Hematopoietic multipotent progenitor cell treated with erythropoietin and hydrocortisone succinate and interleukin-3 and kit ligand, for 17 days (in vitro differentiated cells): ENCODE measurements at places on chromosomes 2 and 18.

DNA sequence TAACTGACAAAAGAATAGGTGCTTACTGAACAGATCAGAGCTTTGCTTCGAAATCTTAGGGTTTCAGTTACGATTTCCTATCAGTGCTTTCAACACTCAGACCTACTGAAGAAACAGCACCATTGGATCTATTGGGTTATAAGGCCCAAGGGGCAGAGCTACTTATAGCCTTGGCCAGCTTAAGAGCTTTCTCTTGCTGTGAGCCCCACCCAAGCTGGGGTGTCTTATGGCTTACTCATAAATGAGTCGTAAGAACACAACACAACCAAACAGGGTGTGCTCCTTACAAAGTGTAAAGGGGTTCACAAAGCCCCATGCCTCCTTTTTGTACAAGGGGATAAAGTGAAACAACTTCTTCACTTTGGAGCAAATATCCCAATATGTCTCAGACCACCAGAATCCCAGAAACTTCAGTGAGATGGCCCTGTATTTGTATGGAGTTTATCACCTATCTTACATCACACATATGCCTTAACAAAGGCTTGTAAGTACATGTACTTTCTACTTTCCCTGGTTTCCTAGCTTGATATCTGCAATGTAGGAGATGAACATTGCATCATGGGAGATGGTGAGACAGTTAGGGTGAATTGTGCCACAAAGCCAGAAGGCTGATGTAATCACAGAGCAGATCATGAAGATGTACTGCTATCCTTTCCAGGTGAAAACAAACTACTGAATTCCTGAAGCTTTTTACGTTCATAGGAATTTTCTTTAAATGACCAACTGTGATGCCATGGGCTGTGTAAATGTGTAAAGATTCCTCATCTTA lies 115.5 kb upstream of the GLI2 start:
- no peak for DNase-seq

GRCh38 chr18:74493689-74494088 lies 2.5 kb upstream of the CNDP2 start:
- peak; percentile 26 for DNase-seq

- no peak for DNase-seq
These were observed 11.8 kb upstream of the ATOH8 start for GRCh38 chr2:85741833-85742455.

DNA sequence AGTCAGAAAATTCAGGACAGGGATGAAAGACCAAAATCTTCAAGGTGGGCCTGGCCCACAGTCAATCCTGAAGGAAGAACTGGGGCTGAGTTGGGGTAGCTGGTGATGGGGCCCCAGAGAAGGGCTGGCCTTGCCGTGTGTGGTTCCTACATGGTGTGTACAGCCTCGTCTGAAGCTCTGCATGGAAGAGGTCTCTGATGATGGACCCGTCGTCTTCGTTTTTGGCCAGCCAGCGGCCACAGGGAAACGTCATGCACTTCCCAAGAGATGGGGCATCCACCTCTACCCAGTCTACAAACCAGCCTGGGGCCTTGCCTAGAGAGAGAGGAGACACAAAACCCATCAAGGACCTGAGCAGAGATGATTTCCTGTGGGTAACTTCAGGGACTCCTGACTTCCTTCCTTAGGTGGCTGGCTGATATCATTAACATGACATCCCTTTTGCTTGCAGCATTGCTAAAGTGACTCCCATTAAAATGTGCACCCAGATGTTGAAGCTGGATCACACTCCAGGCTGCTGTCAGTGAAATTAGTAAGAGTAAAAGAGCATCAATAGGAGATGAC lies 115.3 kb downstream of the LOXHD1 start:
- DNase-seq: no peak

GRCh38 chr2:156083763-156084493 lies 248.6 kb downstream of the NR4A2 start:
- DNase-seq: no peak

DNA sequence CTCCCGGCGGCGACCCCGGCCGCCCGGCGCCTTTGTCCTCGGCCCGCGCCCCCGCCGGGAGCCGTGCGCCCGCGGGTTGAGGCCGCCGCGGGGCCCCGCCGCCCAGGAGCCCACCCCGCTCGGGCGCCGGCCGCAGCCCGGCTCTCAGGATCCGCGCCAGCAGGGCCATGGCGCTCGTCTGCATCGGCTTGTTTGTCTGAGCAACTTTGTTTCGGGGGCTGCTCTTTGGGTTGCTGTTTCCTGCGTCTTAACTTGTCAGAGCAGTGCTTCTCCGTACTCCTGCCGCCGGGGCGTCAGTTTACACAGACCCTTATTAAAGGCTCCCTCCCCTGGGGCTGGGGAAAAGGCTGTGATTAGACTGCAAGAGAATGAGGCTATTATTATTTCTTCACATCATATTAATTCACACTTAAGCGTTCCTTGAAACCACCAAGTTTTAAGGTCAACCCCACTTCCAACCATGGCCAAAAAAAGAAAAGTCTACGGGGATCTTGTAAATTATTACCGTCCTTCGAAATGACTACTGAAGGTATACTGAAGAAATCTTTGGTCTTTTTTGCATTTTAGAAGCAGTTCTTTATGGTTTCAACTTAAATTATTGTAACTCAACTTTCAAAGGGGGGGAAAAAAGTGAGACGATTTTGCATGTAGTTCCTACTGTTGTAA lies at the start of gene CYP27C1:
Gene CYP27C1 (minus strand): TSS at position 198 of the 666 bp plus-strand sequence. CDS start 29 bp downstream, at position 169.
- no peak for DNase-seq

- no peak for DNase-seq
These were observed 76.3 kb upstream of the MGAT4A start for GRCh38 chr2:98807221-98807620.

GRCh38 chr18:12520442-12520992 lies 112.8 kb downstream of the PRELID3A start:
- DNase-seq: no peak

- DNase-seq: no peak
These were observed 184.3 kb downstream of the UBE2E3 start for GRCh38 chr2:181164699-181165098.

DNA sequence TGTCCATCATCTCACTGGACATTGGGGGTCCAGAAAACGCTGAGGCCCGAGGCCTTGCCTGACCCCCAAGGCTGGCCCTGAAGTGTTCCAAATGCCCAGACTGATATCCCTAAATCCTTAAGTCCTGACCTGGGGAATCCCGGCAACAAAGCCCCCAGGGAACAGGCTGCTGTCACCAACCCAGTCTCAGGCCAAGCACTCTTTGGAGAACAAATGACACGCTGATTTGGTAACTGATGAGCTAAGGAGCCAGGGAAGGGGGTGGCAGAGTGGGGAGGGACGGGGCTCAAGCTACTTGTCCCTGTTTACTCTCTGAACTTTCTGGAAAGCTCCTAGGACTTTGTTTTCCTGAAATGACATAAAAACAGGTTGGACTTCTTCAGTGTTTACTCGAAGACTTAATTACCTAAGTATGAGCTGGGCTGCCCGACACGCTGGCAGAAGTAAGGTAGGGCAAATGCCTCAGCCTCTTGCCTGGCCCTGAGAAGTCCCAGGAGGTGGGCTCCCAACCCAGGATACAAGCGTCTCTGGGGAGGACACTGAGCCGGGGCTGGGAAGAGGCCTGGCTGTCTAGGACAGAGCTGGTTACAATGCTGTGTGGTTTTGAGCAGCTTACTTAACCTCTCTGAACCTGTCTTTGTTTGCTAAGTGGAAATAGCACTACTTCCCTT lies 105.5 kb upstream of the GLI2 start:
- DNase-seq: no peak

GRCh38 chr18:30522288-30522929 lies 520.1 kb downstream of the DSC3 start:
- no peak for DNase-seq

GRCh38 chr2:46025676-46026075 lies 271.5 kb upstream of the EPAS1 start:
- DNase-seq: no peak

DNA sequence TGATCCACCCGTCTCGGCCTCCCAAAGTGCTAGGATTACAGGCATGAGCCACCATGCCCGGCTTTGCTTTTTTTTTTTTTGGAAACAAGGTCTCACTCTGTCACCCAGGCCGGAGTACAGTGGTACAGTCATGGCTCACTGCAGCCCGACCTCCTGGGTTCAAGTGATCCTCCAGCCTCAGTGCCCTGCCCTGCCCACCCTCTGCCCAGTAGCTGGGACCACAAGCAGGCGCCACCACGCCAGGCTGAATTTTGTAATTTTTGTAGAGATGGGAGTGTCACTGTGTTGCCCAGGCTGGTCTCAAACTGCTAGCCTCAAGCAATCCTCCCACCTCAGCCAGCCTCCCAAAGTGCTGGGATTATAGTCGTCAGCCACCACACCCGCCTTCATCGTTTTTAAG lies 11.6 kb upstream of the PSD4 start:
- no peak for DNase-seq

GRCh38 chr2:107745100-107745499 lies 81.6 kb upstream of the RGPD4 start:
- DNase-seq: no peak

DNA sequence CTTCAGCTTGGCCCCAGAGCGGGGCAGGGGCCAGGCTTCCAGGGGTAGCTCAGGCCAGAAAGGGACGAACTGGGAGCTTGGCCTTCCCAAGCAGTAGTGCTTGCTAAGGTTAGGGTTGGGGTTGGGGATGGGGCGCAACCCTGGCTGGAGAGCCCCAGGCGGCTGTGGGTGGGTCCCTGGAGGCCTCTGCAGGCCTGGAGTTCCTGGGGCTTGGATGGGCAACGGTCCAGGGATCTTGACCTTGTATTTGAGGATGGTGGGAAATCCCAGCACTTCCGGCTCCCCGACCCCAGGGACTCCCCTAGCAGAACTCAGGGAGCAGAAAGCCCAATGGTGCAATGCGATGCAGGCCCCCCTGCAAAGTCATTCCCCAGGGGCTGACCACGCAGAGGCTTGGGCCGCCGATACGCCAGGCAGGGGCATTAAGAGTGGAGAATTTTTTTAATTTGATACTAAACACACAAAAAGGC lies 12.6 kb upstream of the MLPH start:
- DNase-seq: no peak
